ENCODE measurements at places on chromosomes 1 and 21.
A peak's percentile ranks its signal among the peaks of the same experiment; 100 is the strongest.

DNA sequence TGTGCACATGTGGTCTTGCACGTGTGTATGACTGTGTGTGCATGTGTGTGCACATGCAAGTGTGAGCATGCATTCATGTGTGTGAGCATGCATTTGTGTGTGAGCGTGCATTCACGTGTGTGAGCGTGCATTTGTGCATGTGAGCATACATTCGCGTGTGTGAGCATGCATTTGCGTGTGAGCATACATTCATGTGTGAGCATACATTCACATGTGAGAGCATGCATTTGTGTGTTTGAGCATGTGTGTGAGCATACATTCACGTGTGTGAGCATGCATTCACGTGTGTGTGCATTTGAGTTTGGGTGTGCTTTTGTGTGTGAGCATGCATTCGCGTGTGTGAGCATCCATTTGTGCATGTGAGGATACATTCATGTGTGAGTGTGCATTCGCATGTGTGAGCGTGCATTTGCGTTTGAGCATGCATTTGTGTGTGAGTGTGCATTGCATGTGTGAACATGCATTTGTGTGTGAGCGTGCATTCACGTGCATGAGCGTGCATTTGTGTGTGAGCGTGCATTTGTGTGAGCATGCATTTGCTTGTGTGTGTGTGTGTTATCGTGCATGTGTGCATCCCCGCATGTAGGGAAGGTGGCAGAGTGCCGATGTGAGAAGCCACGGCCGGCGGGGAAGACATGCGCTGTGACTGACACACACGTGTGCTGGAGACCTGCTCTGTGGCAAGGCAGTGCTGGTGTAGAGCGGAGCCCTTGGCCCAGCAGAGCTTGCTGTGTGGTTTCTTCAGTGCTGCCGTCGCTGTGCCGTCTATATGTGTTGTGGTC lies 18.2 kb downstream of the ITGB2 start:
- DNase-seq = no peak

GRCh38 chr1:63674238-63674864 lies 81.1 kb downstream of the PGM1 start:
- no peak for DNase-seq

GRCh38 chr1:187032316-187032981 lies 203.7 kb downstream of the PLA2G4A start:
- no peak for DNase-seq

DNA sequence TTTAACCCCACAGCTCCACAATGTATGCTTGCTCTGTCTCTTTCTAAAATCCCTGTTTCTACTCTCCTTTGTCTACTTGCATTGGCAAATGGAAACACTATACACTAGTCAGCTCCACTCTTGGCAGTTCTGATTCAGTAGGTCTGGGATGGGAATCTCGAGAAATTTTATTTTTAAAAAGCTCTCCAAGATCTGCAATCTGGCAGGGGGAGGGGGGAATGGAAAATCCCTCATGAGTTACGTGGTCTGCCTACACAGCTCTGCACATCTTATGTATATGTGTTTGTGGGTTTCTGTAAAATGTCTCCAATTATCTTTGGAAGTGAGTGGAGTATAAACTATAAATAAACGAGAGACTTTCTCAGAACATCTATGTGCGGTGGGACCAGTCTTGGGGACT lies 9.9 kb upstream of the GALNT2 start:
- DNase-seq = no peak

DNA sequence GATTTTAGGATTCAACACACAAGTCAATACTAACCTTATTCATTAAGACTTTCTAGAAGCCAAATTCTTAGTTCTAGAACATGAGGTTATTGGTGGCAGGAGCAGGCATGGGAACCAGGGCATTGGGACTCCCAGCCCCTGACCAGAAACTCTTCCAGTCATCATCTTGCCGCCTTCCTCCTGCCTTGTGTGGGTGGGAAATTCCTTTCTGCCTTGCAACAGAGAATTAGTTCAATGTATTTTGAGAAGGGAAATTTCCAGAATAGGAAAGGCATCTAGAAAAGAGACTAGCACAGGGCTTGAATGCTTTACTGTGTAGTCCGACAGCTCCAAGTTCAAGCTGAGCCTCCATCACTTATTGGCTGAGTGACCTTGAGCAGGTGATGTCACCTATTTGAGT lies 8.7 kb downstream of the GRHL3 start:
- no peak for DNase-seq

DNA sequence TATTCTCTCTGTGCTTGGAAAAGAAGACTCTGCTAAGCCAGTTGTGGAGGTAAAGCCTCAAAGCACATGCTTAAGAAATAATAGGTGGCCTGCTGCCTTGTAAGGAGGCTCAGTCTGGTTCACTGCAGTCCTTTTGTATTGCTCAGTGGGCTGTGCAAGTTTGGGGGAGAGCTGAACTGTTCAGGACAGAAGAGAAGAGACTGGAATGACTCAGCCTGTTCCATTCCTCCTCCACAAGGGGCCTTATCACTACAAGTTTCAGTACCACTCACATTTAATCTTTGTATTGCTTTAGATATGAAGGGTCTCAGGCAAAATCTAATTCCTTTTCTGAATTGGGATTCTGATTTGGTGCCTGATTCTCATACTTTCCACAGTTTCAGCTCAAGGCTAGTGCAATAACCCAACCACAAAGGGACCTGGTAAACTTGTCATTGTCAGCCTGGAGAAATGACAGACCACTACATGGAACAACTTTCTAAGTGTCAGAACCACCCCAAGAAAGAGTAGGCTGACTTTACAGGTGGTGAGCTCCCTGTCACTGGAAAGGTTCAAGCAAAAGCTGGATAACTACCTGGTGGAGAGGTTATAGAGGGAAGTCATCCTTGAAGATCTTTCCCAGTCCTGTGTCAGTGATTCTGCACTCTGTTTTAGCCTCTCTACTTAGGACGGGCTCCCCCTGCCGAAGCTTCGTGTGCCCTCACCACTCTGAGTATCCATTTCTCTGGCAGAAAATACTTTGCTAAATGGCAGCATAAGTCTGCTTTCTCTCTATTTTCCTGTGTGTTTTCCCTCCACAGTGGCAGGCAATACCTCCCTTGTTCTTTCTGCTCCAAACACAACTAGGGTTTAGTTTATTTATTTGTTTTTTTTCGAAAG lies 162.9 kb upstream of the GJB5 start:
- no peak for DNase-seq

DNA sequence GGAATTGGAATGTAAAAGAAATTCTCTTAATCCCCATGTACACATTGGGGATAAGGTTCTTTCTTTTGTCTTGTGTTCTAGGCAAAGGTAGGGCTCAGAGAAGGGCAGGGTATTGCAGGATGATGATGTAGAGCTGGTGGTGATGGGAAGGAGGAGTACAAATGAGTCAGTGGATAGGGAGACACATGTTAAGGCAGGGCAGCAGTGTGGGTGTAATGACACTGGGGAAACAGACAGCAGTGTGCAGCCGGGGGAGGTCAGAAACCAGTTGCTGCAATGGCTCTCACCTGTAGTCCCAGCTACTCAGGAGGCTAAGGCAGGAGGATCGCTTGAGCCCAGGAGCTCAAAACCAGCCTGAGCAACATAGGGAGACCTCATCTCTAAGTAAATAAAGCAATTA lies 5.1 kb downstream of the NLRP3 start:
- DNase-seq = no peak

DNA sequence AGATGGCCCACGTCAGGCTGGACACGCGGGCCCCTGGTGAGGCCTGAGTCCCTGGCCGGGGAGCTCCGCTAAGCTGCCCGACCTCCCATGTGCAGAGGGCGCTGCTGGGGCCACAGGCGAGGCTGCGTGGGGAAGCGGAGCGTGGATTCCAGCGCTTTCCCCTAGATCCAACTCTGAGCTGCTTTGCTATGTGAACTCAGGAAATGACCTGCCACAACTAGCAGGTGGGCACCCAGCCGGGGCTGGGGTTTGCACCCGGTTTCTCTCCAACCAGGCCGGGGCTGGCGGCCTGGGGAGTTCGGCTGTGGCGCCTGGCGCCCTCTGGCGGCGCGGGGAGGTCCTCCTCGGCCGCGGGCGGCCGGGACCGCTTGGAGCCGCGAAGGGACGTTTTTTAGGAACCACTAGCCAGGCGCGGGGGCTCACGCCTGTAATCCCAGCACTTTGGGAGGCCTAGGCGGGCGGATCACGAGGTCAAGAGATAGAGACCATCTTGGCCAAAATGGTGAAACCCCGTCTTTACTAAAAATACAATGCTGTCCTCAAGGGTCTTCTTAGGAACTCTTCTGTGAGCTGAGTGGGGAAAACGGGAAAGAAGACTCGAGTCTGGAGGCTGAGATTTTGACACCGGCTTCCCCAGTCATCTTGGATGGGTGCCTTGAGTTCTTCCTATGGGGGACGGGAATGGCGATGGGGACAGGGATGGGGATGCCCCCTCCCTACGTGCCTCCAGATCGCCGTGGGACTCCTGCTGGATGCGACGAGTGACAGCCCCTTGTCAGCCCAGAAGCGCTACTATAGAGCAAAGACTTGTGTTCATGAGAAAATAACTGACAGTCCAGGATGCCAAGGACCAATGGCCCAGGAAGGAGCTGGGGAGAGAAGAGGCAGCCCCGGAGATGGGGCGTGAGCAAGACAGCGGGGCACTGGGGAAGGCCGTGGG lies 12.6 kb downstream of the PYCR2 start:
- peak; percentile 73 for DNase-seq

- no peak for DNase-seq
Measured at GRCh38 chr1:31627930-31628559, 10.6 kb downstream of the HCRTR1 start.

GRCh38 chr1:26496861-26497260 lies 24.6 kb downstream of the HMGN2 start:
- no peak for DNase-seq

DNA sequence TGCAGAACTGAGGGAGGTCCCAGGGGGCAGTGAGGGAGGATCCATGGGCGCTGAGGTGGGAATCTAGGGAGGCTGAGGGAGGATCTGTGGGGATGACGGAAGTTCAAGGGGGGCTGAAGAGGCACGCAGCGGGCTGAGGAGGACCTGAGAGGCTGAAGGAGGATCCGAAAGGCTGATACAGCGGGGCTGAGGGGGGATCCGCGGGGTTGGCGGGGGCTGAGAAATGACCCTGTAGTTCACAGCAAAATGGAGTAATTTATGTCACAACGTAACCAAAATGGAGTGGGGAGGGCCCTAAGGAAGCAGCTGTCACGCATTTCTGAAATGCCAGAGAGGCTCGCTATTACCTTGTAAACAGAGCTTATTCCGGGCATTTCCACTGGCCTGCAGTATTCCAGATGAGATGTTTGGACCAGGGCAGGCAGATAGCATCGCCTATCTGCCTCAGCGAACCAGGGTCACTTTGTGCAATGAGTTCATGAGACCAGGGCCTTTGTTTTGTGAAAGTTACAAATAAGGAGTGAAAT lies 926 bp upstream of the MRPL55 start:
- no peak for DNase-seq

GRCh38 chr1:61284936-61285335 lies 202.6 kb downstream of the NFIA start:
- DNase-seq = no peak

DNA sequence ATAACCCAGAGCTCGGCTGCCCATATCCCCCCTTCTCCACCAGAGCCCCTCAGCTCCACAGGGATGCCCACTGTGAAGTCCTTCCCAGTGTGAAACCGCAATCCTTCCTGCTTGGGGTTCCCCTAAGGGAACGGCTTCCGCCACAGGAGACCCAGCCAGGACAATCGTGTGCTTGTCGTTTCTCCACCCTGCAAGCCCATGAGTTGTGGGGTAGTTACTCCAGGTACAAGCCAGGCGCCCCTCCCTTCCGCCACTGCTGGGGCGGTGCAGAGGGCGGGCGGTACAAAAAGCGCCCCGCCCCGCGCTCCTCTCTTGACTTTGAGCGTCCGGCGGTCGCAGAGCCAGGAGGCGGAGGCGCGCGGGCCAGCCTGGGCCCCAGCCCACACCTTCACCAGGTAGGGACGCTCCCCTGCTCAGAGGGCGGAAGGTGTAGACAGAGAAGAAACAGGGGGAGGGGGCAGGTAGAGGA lies at the start of gene TINAGL1:
TINAGL1 (plus strand) TSS at position 315 of the 469 bp plus-strand sequence. CDS start 634 bp downstream, outside the sequence.
- DNase-seq = no peak

- DNase-seq = no peak
Measured at GRCh38 chr1:212386029-212386428, 28.7 kb downstream of the PACC1 start.

- DNase-seq = no peak
Measured at GRCh38 chr1:46412893-46413595, 18.9 kb downstream of the FAAH start.

- DNase-seq = no peak
Measured at GRCh38 chr1:154696456-154696855, 88.5 kb upstream of the ADAR start.

GRCh38 chr1:103283371-103283770 lies 175.0 kb upstream of the COL11A1 start:
- no peak for DNase-seq

GRCh38 chr1:25003457-25004190 lies 73.5 kb upstream of the RUNX3 start:
- no peak for DNase-seq

DNA sequence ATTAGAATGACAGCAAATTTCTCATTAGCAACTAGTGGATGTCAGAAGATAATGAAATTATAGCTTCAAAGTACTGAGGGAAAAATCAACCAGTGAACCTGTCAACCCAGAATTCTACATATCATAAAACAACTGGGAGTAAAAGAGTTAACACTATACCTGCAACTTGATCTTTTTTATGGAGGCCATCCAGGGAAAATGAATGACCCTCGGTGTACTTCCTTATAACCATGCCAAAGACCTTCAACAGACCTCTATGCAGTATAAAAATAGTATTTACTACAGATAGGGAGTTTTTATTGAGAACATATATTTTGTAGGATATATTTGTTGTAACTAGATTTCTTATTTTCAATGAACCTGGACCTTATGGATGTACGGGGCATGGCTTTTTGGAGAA lies 392.5 kb upstream of the ZRANB2 start:
- no peak for DNase-seq

- DNase-seq = no peak
Measured at GRCh38 chr1:44890007-44890406, 47.0 kb upstream of the PTCH2 start.

DNA sequence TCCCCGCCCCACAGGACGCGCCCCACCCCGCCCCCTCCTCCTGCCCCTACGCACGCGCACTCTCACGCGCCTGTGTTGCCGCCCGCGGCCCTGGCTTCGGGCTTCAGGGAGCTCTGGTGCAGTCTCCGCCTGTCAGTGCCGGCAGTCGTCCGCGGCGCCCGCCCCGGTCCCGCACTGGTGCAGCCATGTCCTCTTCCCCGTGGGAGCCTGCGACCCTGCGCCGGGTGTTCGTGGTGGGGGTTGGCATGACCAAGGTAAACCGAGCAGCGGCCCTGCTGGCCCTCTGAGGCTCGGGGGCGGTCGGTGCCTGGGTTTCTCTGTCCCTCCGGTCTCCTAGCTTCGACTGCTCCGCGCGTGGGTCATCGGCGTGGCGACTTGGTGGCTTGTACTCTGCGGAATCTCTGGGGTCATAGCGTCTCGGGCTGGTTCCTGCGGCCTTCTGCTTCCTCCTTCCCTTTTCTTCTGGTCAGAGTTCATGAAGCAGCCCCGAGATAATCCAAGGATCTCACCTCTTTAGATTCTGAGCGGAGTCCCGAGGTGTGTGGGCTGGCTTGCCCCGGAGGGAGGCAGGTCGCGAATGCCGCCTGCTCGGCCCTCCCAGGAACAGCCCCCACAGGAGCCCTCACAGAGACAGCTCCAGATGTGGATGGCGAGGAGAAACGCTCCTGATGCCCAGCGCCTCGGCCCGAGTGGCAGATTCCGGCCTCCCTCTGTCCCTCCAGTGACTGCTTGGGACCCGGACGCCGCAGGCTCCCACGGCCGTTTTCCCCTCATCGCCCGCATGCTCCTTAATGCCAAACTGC lies at the start of gene SCP2:
SCP2 (plus strand) TSS at position 65 of the 803 bp plus-strand sequence; CDS start at position 186, 121 bp downstream.
- peak; percentile 72 for DNase-seq
